ENCODE measurements at places on chromosomes 2 and 18.

GRCh38 chr2:9231291-9232165 is 24.9 kb downstream of the ASAP2 start:
- no peak for DNase-seq

- no peak for DNase-seq
These were observed 208.5 kb upstream of the ACVR2A start for GRCh38 chr2:147636238-147636882.

DNA sequence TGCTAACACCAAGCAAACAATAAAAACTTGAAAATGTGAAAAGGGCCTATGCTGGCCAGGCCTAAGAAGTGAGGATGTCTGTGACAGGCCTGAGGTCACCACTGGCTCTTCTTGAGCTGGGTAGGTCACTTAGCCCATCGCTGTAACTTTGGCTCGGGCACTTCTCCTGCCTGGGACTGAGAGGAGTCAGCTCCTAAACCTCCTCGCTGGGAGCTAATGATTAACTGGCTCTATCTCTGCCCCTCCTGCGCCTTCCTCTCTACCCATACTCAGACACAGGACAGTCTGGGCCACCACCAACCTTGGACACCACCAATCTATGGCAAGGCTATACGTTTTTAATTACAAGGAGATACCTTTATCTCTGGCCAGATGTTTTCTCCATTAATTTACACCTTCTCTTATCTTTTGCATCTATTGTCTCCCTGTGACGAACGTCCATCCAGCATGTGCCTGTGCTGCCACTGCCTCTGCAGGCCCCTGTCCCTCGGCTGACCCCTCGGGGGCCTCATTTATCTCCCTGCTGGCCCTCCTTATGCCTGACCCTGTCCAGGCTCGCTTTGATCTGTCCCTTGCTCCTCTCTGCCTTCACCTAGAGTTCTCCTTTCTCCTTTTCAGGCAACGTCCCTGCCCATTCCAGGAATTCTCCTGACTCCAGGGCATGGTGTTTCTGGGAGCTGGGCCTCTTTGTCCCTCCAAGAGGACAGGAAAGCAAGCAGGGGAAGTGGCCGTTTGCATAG is 149.1 kb upstream of the GATA6 start:
- DNase-seq: no peak

GRCh38 chr18:58886431-58886830 is 21.8 kb downstream of the ZNF532 start:
- DNase-seq: no peak
